ENCODE measurements at places on chromosomes 12 and 14.

- no peak for DNase-seq
Observed at GRCh38 chr14:54894995-54895394, 7.6 kb downstream of the GCH1 start.

- no peak for DNase-seq
Observed at GRCh38 chr14:80567905-80568536, 356.7 kb upstream of the DIO2 start.

GRCh38 chr12:105202202-105202601 lies 33.8 kb downstream of the APPL2 start:
- DNase-seq: no peak

DNA sequence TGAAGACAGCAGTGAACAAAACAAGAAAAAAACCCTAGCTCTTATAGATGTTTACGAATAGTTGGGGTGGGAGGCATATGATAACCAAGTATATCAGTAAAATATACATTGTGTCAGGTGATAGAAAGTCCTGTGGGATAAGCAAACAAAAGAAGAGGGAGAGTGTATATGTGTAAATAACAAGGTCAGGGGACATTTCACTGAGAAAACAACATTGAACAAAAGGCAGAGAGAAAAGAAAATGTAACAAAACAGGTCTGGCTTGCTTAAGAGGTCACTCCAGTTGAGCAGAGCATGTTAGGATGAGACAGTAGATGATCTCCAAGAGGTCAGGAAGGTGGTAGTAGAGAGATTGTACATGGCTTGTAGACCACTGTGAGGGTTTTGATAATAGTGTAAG lies 304.1 kb downstream of the ACSS3 start:
- no peak for DNase-seq

- peak; percentile 41 for DNase-seq
Observed at GRCh38 chr14:96824283-96824682, 27.1 kb downstream of the VRK1 start.

Measured in fibroblast of skin of left biceps (primary cell).